ENCODE measurements at places on chromosomes 2 and 18.

GRCh38 chr2:197431858-197432257 is 3.0 kb downstream of the SF3B1 start:
- DNase-seq, result no peak

GRCh38 chr2:226758921-226759640 is 40.5 kb downstream of the IRS1 start:
- DNase-seq, result no peak

GRCh38 chr18:56321470-56321869 is 316.9 kb downstream of the TXNL1 start:
- DNase-seq, result no peak

DNA sequence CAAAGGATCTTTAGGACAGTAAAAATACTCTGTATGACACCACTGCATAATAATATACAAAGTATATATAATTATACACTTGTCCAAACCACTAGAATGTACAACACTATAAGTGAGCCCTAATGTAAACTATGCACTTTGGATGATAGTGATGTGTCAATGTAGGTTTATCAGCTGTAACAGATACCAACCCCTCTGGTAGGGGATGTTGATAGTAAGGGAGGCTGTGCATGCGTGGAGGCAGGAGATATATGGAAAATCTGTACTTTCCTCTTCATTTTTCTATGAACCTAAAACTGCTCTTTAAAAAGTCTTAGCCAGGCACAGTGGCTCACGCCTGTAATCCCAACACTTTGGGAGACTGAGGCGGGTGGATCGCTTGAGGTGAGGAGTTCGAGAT is 37.5 kb upstream of the SP3 start:
- no peak for DNase-seq

- peak; percentile 28 for DNase-seq
Observed at GRCh38 chr18:21386523-21387240, 144.7 kb downstream of the GREB1L start.

GRCh38 chr18:7681298-7681697 is 114.2 kb downstream of the PTPRM start:
- no peak for DNase-seq

DNA sequence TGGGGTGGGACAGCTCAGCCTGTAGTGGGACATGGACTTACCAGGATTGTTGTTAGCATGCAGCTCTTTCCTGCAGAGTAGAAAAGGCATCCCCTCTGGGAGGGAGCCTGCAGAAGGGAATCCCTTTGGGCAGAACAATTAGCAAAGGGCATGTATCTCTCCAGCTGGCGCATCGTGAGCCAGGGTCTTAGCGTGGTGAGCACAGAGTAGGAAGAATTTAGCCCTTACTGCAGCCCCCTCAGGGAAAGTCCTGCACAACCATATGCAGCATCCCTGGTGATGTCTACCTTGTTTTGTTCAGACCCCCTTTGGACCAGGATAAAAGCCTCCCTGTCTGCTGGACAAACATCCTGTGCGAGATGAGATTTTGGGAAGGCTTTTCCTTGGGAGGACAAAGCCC is 292.1 kb downstream of the SLC4A3 start:
- DNase-seq, result no peak

DNA sequence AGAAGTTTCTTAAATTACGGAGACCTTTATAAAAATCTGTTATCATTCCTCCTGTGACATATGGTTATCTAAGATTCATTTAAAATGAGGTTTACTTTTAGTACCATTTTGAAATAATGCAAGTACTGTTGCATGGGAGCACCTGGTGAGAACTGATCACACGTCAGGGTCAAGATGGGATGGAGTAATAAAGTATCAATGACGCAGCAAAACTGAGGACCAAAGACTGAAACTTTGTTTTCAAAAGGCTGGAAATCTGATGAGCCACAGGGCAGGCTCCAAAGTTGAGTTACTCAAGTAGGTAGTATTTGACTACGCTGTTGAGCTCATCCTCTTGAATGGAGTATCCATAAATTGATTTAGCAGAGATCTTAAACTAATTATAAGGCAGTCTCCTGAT is 411.9 kb upstream of the ZNF804A start:
- no peak for DNase-seq

- DNase-seq, result no peak
Observed at GRCh38 chr2:161972866-161973265, 101.1 kb downstream of the DPP4 start.

- no peak for DNase-seq
Observed at GRCh38 chr2:240704651-240705050, 13.0 kb downstream of the AQP12A start.

- DNase-seq, result no peak
Observed at GRCh38 chr18:78827141-78827540, 152.5 kb upstream of the SALL3 start.
